Fibroblast of lung (primary cell): ENCODE measurements at places on chromosomes 12 and 14.
A peak's percentile ranks its signal among the peaks of the same experiment; 100 is the strongest.

DNA sequence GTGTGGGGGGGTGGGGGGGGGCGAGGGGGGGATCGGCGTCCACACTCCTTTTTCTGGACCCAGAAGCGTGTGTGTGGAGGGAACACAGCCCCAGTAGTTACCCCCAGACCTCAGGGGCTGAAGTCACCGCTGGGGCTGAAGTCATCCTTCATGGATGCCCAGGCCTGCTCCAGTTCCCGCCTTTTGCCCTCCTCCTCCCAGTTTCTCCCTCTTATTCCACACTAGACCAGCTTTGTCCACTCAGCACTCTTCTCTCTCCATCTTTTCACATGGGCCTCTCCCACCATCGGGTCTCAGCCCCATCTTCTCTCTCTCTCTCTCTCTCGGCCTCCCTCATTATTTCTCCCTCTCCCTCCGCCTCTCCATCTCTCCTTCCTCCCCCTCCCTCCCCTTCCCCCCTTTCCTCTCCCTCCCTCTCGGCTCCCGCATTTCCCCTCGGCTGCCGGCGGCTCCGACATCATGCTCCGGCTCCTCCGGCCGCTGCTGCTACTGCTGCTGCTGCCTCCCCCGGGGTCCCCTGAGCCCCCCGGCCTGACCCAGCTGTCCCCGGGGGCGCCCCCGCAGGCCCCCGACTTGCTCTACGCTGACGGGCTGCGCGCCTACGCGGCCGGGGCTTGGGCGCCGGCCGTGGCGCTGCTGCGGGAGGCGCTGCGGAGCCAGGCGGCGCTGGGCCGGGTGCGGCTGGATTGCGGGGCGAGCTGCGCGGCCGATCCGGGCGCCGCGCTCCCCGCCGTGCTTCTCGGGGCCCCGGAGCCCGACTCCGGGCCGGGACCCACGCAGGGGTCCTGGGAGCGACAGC, at the start of gene P3H3:
Gene P3H3 (plus strand): TSS at position 426 of the 799 bp plus-strand sequence. CDS start 34 bp downstream, at position 460.
- peak; percentile 56 for DNase-seq

DNA sequence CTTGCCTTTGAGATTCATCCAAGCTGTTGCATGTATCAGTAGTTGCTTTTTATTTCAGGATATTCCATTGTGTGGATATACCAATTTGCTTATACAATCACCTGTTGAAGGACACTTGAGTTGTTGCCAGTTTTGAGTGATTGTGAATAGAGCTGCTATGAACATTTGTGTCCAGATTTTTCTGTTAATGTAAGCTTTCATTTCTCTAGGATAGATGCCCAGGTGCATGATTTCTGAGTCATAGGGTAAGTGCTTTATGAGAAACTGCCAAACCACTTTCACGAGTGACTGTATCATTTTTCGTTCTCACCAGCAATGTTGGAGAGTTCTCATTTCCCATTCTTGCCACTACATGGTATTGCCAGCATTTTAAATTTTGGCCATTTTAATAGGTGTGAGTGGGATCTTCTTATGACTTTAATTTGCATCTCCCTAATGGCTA, 434.6 kb upstream of the RGS6 start:
- DNase-seq, result peak; percentile 47

- DNase-seq, result no peak
Measured at GRCh38 chr12:80770958-80771357, 54.2 kb downstream of the MYF5 start.

- DNase-seq, result no peak
Measured at GRCh38 chr14:54489731-54490444, 1.1 kb upstream of the GMFB start.

DNA sequence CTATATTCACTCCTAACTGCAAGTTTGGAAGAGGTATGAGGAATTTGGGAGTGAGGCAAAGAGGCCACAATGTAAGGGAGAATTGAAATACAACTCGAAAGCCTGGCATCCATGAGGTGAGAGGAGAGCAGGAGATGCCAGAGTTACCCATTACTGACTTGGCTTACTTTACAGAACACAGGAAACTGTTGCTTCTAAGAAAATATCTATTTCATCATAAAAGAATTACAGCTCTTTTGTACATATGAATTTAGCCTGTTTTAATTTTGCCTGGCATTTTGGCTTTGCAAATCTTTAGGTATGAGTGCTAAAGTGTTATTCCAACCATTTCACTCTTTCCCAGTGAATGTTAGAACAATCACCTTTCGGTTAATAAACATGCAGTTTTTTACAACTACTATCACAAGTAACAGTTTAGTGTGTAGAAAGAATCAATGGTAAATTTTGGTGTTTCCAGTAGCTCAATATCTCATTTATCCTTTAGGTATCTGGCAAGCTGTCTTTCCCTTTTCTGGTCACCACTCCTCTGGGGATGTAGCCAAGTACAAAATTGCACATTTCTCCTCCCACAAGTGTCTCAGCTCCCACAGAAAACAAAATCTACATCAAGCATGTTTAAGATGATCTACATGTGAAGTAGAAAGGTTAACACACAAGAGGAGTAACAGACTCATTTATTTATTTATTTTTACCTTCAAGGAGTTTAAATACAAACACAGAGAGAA, 196.6 kb upstream of the DCN start:
- peak; percentile 33 for DNase-seq

DNA sequence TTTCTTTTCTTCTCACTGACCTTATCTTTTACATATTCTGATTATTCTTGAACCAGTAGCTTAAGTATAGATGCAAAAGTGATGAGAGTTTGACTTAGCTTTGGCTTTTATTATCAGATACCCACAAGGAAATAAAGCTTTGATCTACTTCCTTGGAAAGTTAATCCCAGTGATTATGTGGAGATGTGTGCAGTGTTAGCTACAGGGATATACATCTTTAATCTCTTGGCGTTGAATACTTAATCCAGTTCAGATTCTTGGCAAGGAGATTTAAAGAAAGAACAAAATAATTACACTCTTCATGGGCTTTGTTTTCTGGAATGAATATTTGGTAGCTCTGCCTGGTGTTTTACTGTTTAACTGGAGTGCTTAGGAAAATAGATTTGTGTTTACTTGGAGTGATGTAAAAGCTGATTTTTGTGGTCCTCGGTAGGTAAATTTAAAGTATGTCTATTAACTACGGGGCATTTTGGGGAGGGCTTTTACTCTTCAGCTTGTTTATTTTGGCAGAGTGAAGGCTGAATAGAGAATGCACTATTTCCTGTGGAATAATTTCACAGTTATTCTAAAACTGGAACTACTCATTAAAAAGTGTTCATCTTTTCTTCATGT, 150.1 kb upstream of the LRIG3 start:
- DNase-seq, result no peak

DNA sequence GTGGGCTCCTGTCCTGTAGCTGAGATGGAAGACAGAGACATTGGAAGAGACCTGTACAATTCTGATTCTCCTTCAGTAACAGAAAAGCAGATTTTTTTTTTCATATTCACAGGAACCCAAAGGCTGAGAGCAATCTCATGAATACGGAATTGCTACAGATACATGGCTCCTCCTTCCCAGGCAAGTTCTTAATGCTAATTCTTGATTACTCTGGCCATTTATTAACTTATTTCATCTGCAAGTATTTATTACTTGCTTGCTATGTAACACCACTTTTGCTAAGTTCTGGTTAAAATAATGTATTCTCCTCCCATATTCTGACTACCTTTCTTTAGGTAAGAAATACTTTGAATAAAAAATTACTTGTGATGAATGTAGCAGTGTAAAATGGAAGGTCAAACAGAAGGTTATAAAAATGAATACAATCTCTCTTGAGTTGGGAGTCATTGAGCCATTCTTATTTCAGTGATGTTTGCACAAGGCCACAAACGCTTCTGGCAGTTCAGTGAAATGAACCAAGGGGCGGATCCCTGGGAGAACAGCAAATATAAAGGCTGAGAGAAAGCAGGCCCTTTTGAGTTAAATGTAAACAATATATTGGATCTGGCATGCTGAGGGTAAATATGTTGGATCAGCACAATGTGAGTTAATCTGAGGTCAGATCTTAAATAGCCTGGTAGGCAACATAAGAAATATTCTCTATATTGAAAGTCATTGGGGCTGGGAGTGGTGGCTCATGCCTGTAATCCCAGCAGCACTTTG, 37.6 kb downstream of the MUCL1 start:
- no peak for DNase-seq

DNA sequence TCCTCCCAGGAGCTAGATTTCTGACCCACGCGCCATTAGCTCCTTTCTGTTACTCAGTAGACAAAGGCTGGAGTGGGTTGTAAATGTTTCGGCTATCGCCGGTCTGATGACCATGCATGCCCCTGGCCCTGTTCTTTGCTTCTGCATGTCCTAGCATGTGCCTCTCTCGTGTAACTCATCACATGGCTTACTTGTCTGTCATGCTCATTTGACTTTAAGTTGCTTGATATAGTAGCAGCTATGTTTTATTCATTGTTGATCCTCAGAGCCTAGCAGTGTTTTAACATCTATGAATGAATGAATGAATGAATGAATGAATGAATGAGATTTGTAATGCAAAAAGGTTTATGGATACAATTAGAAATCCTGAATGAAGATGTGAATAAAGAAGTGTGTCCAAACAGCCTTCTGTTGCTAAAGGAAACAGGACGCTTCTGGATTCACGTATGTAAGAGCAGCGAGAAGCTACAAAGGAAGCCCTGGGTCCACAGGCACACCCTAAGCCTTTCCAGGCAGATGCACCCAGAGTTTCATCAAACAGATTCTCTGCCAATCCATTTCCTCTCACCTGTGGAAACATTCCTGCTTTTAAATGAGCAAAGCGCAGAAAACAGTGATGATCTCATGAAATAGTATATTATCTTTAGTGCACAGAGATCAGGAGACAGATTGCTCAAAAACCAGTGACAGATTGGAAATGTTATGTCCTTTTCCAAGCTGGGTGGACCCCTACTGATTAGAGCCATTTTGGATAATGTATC, 3.4 kb downstream of the GSG1 start:
- DNase-seq, result no peak

GRCh38 chr12:54378796-54379397, 5.6 kb downstream of the ZNF385A start:
- DNase-seq, result no peak

DNA sequence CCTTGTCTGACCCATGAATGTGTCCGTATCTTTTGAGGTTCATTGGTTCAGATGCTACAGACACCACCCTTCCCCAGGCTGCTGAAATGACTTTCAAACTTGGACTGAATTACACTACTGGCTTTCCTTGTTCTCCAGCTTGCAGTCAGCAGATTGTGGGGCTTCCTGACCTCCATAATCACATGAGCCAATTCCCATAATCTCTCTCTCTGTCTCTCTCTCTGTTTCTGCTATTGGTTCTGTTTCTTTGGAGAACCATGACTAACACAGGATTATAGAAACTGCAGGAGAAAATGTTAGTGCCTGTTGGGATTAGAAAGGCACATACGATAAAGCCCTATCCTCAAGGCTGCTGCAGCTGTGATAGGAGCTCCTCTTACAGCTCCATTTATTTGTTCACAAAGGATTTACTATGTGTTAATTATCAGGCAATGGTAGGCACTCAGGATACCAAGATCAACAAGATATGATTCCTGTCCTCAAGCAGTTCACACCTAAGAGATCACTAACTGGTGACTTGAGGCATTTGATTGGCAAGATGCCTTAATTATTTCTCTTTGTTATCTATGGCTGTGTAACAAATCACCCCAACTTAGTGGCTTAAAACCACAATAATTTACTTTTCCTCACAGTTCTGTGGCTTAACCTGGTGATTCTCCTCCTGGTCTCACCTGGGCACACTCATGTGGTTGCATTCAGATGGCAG, 10.2 kb upstream of the NYNRIN start:
- DNase-seq, result no peak

DNA sequence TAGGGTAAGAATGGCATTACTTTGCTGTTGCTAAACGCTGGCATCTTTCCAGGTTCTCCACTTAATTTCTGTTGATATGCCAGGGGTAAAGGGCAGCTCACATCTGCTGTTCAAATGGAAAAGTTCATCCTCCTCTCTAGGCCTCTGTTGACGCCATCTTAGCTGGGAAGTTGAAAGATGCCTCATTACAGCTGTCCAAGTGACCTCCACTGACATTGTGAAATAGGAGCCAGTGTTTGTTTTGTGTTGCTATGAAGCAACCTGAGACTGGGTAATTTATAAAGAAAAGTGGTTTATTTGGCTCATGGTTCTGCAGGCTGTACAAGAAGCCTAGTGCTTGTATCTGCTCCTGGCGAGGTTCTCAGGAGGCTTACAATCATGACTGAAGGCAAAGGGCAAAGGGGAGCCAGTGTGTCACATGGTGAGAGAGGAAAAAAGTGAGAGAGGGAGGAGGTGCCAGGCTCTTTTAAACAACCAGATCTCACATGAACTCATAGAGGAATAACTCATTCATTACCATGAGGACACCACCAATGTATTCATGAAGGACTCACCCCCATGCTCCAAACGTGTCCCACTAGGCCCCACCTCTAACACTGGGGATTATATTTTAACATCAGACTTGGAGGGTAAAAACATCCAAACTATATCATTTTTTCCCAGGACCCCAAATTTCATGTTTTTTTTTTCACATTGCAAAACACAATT, 3.2 kb upstream of the ADAM21 start:
- DNase-seq, result peak; percentile 73

- no peak for DNase-seq
Measured at GRCh38 chr12:116400636-116401372, 123.3 kb upstream of the MED13L start.

GRCh38 chr14:62329427-62329826, 567.2 kb downstream of the SNAPC1 start:
- peak; percentile 90 for DNase-seq

DNA sequence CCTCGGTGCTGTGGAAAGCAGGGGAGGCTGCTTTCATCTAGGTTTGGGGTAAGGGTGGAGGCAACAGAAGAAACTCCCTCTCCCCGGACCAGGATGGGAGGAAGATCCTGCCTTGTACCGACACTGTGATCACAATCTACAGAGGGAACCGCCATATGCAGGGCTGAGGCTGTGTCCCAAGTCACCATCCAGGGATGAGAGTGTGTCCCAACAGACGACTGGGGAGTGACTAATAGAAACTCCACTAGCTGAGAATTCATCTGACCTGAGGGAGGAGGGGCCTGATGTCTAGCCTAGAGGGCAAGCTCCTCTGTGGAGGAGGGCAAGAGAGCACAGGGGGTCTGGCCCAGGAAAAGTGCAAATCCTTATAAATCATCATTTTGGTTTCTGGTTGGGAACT, 172.4 kb downstream of the CALM1 start:
- no peak for DNase-seq

DNA sequence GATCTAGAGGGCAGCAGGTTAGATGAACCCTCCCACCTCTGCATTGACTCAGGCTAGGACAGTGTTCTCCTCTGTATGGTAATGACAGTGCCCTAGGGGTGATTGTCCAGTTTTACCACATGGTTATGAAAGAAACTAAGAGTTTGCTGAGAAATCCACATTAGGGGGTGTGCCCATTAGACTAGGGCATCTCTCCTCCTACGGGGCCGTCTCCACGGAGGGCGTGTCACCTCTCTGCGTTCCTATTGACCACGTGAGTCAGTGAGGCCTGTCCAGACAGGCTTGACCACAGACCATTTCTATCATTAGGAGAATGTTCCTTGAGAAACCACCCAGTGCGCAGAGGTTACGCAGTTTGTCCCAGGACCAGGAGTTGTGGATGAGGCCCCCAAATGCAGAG, 8.3 kb downstream of the MVK start:
- DNase-seq, result peak; percentile 69

- DNase-seq, result no peak
Measured at GRCh38 chr14:32941668-32942065, 3.0 kb downstream of the NPAS3 start.

- no peak for DNase-seq
Measured at GRCh38 chr12:28177461-28177860, 12.8 kb upstream of the CCDC91 start.
